ENCODE measurements at places on chromosomes 11 and 22.

GRCh38 chr11:85854212-85854556 lies 999 bp upstream of the CCDC83 start:
- no peak for DNase-seq

DNA sequence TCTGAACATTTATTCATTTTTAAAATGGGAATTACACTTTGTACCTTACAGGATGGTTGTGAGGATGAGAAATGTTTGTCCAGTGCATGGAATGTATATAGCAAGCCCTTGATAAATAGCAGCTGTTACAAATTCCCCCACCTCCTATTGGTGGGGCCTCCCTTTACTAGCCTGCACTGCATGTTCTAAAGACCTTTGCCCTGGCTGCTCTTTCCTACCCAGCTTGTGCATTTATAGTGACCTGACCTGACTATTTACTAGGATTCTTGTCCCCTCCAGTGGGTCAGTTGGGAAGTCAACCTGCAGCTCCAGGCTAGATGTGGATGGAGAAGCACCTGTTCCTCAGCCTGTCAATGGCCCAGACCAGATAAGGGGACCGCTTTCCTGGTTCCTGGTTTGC lies 180.3 kb downstream of the HIPK3 start:
- DNase-seq = no peak

- DNase-seq = no peak
Observed at GRCh38 chr22:43839781-43840180, 22.5 kb downstream of the SULT4A1 start.

DNA sequence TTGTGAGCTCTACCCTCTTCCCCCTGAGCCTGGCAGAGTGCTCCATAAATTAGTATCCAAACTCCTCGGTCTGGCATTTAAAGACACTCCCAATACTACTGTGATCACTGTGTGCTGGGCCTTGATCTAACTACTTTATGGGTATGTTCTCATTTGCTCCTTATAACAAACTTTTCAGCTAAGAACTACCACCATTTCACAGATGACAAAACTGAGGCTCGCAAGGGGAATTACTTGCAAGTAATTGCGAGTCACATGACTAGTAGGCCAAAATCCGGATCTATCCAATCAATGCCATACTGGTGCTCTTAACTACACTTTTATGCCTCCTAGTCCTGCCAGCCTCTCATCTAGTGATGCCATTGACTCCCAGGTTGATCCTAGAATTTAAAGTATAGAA lies 3.6 kb downstream of the THOC5 start:
- no peak for DNase-seq

DNA sequence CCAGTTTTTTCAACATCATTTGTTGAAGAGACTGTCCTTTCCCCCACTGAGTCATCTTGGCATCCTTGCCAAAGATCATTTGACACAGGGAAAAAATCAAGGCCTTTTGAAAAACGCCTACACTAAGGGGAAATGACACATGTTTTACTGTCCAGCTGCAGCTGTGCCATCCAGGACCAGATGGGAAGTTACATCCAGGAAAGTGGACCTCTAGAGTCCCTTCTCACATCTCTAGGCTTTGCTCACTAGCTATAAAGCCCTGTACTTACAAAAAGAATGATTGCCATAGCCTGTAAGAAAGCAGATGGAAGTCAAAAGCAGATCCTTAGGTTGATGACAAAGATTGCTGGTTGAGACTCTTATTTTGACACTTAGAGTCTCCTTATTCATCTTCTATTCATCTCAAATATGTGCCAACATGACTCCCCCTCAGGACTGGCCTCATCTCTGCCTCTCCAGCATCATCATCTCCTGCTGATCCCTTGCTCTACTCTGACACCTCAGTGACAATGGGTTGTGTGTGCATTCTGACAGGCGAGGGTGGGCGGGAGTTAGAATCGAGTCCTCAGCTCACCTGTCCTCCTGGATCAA lies 22.8 kb downstream of the OSBP2 start:
- no peak for DNase-seq

Data from NCI-H1092 treated with DMSO at 0.1 percent for 48 hours (cell line).